ENCODE measurements at places on chromosomes 7 and 10. TPM values are rescaled to one million over a fixed set of nuclear protein-coding genes. Genes with fewer than 3 reads are reported as not detected.

SLC18A3 gene
- total RNA-seq = not detected

DNA sequence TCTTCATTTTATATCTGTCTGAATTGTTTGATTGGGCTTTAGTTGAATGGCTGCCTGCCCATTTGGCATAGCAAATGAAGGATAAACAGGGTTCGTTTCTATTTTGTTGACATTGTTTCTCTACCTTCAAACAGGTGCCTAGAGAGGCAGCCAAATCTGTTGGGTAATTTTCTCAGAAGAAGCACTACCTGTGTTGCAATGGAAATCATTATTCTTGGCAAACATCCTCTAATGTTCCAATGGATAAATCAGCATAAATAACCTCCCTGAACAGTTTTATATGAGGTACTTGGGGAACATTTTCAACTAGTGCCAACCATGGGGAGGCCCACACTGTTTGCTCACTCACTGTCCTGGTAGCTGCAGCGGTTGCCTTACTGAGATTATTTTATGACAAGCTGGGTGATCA, 64.4 kb upstream of the PLPP4 start:
- no peak overlapping the region for H3K27ac ChIP-seq
- H3K27me3 ChIP-seq = no peaks in the 10 kb centered on the region
- no peak for DNase-seq
- H3K4me1 ChIP-seq = no peaks in the 10 kb centered on the region

DNA sequence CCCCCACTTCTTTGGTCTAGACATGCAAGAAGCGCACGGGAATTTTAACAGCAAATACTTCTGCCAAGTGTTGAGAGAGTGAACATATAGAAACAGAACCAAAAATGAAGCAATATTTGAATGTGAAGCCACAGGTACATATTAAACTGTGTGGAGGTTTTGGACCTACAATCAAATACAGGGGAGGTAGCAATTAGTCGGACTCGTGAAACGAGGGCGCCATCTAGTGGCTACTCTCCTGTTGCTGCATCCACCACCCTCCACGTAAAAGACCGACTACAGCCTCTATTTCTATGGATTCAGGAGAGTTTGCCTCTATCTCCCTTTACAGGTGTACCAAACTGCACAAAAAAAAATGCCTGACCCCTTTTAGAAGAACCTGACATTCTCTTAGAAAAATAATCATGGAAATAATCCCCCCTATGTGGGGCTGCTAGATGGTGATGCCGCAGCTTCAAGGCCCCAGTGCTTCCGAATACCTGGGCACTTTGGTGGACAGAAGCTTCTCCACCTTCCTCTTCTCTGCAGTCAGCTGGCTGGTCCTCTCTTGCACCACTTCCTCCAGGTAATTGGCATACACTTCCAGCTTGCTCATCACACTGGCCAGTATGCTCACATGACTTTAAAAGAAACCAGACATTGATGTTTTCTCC, 31.7 kb downstream of the TECTB start:
- H3K4me3 ChIP-seq = no peak overlapping the region
- H3K4me1 ChIP-seq = no peaks in the 10 kb centered on the region
- no peaks in the 10 kb centered on the region for H3K36me3 ChIP-seq
- no peak overlapping the region for H3K27ac ChIP-seq

- H3K36me3 ChIP-seq = peaks cover 17% of the 10 kb centered on the region
- no peak overlapping the region for H3K27ac ChIP-seq
- H3K4me3 ChIP-seq = no peak overlapping the region
- no peaks in the 10 kb centered on the region for H3K4me1 ChIP-seq
These were observed 42.2 kb downstream of the AHR start for GRCh38 chr7:17340655-17341054.

RBM17 gene
- 31.9 TPM for total RNA-seq
